ENCODE measurements at places on chromosomes 6 and 20.

DNA sequence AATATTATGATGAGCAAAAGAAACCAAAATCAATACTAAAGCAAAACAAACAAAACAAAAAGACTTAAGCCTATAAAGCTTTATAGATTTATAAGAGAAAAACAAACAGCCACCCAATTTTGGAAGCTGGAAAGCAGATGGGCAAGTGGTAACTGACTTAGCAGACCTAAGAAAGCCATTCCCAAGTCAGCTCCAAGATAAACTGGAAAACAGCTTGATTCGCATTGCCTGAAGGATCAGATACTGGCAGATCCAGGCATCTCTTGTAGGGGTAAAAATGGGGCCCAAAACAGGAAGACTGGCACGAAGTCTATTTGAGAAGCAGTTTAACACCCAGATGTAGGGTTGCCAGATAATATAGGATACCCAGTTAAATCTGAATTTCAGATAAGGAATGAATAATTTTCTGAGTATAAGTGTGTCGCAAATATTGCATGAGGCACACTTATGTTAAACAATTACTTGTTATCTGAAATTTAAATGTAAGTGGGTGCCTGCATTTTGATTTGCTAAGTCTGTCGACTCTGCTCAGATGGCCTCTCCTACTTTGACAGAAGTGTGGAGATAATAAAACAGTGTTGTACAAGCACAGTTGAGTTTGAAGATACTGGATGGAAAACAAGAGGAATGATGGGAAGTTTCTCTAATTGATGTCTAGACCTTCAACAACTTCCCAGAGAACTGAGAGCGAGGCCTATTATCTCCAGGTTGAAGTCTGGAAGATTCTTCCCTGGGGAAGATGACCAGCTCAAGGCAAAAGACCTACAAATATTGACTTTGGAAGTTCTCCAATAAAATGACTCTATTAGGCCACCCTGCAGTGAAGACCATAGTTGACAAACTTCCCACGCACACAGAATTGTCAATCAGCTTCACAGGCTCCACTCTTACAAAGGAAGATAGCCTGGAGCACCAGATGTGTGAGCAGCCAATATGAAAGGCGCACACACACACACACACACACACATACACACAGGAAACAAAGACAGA is 113.4 kb downstream of the FAM50B start:
- DNase-seq, result peak; percentile 88

DNA sequence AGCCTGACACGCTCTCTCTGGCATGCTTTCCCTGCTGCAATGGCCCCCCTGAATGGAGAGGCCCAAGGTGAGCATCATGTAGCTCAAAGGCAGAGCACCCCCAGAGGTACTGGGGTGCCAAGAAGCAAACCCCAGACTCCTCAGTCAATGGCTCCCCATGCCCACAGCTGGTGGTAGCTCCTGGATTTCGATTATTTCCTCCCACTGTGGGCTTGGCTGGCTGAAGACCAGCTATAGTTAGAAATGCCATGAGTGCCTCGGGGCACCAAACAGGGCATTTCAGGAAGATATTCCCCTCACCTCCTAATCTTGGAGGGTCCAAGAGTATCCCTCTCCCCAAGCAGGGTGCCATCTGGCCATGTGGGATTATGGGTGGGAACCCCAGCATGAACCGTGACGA is 16.8 kb downstream of the MAP1LC3A start:
- DNase-seq, result no peak

DNA sequence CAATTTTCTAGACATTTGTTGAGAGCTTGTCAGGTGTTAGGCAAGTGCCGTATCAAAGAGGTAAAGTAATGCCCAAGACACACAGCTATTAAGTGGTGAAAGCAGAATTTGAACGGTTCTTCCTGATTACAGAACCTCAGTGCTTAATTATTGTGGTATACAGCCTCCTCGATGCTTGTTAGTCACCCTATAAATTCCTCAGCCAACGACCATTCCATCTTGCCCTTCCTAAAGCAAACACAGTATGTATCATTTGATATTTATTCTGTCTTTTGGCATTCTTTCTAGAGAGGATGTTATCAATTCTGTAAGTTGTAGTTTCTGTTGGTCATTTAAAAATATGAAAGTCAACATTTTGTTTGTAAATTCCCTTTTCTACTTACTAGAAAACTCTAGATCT is 297.8 kb upstream of the BMP2 start:
- DNase-seq, result no peak

GRCh38 chr6:161233986-161234661 is 39.7 kb downstream of the AGPAT4 start:
- peak; percentile 83 for DNase-seq

GRCh38 chr6:35371494-35372262 is 29.3 kb downstream of the PPARD start:
- DNase-seq, result no peak

DNA sequence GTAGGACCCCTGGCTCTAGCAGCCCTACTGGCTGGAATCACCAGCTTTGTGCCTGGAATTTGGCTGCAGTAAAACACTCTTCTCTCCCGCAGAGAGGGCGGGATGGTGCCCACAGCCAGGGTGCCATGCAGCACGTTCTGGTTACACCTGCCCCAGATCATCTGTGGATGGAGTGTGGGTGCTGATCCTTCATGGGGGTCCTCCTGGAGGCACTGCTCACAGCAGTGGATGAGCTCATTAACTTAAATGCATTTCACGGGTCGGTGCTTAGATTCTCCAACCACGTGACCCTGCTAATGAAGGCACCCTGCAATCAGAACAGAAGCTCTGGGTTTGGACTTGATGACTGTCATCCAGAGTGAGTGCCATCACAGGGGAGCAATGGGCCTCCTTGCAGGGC is 138.6 kb upstream of the AFDN start:
- no peak for DNase-seq

DNA sequence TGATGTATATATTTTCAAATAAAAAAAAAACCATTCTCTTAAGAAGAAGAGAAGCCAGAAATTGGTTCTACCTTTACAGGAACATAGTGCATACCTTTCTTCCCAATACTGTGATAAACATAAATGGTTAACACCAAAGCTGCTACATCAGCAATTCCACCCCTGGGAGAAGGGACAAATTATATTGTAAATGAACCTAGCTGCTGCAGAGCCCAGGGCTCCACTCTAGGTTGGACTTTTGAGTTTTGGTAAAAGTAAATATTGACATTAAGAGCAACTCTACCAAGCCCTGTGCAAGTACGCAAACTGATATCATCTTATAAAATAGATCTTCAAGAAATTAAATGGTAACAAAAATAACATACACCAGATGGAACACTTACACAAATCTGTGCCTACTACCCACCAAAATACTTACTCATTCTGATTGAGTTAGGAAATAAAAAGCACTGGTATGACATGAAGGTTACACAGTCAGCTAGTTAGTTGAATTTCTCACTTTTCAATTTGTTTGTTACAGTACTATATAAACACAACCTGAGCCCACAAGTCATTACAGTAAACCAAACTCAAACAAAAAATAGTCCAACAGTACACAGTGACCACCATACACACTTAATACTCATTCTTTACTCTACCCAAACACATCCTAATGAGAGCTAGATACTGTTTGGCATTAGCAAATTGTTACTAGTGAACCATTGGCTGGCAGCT is 223.3 kb upstream of the HEY2 start:
- no peak for DNase-seq

DNA sequence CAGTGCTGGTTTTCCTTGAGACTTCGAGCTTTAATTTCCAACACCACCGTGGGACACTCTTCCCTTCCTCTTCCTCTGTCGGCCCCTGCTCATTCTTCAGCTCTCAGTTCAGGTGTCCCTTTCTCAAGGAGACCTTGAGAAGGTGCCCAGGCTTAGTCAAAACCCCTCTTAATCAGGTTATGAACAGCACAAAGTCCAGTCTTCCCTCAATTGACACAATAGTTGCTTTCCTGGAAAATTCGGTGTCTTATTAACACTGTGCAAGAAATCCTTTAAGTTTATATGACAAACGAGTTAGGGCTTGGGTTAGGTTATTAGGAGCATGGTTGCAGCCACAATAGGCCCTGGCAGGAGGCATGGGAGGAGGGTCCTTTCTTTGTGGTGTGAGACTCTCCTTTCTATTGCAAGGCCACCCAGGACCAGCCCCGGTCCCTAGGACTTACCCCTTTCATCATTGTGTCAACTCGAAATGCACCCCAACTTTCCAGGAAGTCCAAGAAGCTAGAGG is 1.5 kb upstream of the NSFL1C start:
- no peak for DNase-seq

GRCh38 chr6:45052325-45052724 is 275.8 kb upstream of the RUNX2 start:
- no peak for DNase-seq

DNA sequence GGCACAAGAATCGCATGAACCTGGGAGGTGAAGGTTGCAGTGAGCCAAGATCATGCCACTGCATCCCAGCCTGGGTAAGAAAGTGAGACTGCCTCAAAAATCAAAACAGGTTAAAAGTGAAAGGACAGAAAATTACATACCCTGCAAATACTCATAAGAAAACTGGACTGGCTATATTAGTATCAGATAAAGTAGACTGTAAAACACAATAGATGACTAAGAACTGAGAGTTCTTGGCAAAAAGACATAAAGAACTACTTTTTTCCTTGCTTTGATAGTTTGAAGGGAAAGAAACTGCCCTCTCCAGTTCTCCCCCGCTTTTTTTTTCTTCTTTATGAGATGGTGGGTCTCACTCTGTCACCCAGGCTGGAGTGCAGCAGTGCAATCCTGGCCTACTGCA is 17.0 kb downstream of the SNX3 start:
- no peak for DNase-seq

DNA sequence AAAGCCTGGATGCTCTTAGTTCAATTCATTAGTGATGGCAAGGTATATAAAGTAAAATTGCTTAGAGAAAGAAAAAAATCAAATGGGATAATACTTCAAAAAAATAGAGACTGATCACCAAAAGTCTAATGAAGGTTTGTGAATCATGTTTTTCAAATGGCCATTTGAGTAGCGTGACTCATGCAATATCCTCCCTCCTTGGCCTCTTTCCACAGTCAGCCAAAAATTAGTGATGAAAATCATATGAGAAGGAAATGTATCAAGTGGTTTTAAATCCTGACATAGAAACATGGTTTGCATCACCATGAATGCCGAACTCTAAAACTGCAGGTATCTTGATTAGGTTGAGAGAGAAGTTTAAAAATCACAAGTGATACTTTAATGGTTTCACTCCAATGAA is 1.2 kb upstream of the COL19A1 start:
- no peak for DNase-seq

GRCh38 chr6:108635505-108636226 is 74.9 kb downstream of the FOXO3 start:
- DNase-seq, result no peak

- no peak for DNase-seq
Measured at GRCh38 chr20:63115651-63116411, 100.1 kb downstream of the YTHDF1 start.

DNA sequence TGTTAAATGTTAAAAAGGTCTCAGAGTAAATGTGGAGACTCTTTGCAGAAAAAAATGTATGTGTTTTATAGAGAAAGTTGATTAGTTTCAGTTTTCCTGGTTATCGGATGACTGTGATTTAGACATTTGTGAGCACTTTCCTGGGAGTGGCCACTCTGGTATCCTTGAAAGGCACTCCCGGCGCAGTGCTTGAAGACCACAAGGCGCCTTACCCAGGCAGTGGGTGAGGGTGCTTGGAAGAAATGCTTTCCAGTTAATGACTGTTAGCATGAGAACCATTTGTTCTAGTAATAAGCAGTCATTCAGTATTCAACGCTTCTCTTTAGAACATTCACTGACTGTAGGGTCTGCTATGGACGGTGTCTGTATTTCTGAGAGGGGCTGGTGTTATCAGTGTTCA is 7.2 kb downstream of the CDS2 start:
- no peak for DNase-seq

GRCh38 chr6:129672881-129673631 is 36.9 kb downstream of the ARHGAP18 start:
- peak; percentile 31 for DNase-seq

DNA sequence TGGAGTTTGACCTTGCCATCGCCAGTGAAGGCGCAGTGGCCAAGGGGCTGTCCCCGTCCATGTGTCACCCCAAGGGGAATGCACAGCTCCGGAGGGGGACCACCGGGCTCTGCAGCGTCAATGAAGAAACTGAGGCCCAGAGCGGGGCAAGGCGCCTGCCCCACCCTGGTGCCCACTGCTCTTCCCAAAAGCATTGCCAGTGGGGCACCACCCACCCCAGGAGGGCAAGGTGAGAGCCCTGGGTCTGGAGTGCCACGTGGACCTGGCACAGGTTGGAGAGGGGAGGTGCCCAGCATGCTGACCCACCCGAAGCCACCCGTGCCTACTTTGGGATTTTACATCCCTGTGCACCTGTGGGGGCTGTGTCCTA is 8.3 kb downstream of the NTSR1 start:
- no peak for DNase-seq

- DNase-seq, result no peak
Measured at GRCh38 chr20:53718142-53719021, 124.7 kb upstream of the ZNF217 start.

DNA sequence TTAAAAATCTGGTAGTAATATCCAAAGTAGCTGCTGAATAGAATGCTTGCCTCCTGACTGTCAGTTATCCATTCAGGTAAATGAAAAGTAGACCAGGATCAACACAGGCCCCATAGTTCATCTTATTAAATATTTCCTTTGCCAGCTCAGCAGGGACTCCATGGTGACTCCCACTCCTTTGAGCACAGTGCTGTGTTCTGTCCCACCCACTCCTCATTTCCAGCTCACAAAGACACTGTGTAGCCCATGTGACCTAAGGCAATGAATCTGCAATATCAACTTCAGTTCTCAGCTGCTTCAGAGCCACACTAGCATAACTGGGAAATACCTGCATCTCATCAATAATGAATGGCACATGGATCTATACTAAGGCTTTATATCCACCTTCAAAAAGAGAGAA is 189.5 kb upstream of the MANEA start:
- no peak for DNase-seq

GRCh38 chr6:79632580-79632979 is 1.5 kb downstream of the SH3BGRL2 start:
- no peak for DNase-seq

GRCh38 chr6:155190677-155191076 is 73.1 kb upstream of the CLDN20 start:
- no peak for DNase-seq

GRCh38 chr6:41626917-41627316 is 11.4 kb upstream of the MDFI start:
- DNase-seq, result no peak

DNA sequence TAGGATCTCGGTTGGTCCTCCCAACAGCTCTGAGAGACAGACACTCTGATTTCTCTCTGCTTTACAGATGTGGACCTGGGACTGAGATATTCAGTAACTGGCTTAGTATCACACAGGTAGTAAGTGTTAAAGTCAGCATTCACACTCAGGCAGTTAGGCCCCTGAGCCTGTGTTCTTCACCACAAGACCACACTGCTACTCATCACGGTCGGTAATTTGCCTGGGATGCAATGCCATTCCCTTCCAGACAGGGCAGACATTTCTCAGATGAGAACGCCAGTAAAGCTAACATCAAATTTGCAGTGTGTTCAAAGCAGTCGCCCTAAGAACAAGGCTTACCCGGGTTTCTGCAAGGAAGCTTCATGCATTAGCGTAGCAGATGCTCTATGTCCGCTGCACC is 39.8 kb upstream of the HIVEP1 start:
- DNase-seq, result no peak

All from smooth muscle cell of the brain vasculature (primary cell).